ENCODE measurements at places on chromosomes 11 and 22.

GRCh38 chr22:22883090-22883727 is 4.4 kb upstream of the IGLL5 start:
- DNase-seq: no peak

GRCh38 chr11:100999756-101000155 is 129.9 kb downstream of the PGR start:
- no peak for DNase-seq

DNA sequence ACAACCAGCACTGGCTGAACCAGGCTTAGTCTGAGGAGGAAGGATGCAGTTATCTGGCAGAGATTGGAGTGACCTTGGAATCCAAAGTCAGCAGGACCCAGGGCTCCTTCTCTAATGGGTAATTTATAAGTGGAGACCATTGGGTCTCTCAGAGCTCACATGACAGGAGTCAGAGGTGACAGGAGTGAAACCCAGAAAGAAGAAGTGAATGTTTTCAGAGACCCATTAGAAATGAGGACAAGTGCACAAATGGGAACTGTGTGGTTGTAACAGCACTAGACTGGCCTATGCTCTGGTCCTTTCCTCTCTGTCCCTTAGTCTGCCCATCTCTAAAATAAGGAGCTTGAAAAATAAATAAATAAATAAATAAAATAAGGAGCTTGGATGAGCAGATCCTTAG is 107.4 kb downstream of the SERGEF start:
- no peak for DNase-seq

DNA sequence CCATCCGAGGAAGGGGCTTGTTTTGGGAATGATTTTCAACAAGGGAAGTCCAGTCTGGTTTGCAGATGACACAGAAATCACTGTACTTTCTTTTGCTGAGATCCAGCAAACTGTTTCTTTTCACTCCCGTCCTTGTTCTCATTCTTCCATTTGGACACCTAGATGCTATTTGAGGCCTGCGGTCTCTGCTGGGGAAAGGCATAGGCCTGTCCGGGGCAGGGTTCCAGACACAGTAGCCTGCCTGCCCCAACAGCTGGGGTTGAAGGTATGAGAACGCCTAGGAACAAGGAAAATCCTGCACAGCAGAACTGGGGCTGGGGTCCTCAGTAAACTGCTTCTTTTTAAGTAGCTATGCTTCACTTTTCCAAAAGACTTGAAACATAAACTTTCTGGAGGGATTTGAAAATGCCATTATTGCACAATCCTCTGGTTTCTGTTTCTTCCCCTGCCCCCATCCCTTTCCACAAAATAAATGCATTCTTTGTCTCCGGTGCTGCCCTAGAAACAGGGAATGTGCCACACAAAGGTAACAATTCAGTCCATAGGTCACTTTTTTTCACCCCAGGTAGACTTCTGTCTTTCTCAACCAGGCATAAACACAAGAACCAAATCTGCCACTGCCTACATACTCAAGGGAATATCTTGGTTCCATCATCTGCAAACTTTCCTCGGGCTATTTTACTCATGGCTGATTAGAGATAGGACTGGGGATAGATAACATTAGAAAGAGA is 174.8 kb upstream of the MTMR2 start:
- no peak for DNase-seq

DNA sequence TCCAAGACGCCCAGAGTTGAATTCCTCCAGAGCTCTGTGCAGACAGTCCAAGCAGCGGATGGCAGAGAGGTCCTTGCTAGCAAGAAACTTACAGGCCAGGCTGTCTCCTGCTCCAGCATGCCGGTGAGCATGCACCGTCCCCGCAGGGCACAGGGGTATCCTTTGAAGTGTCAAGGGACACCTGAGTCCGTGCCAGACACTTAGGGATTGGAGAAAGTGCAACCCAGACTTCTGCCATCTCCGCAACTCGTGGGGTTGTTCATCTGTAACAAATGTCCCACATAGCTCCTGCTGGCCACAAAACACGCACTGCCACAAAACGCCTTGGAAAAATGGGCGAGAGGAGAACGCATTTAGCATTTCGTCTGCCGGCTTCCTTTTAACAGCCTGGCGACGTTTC is 13.3 kb downstream of the TSPO start:
- DNase-seq: no peak

- no peak for DNase-seq
Measured at GRCh38 chr11:20388096-20389055, 860 bp downstream of the PRMT3 start.

DNA sequence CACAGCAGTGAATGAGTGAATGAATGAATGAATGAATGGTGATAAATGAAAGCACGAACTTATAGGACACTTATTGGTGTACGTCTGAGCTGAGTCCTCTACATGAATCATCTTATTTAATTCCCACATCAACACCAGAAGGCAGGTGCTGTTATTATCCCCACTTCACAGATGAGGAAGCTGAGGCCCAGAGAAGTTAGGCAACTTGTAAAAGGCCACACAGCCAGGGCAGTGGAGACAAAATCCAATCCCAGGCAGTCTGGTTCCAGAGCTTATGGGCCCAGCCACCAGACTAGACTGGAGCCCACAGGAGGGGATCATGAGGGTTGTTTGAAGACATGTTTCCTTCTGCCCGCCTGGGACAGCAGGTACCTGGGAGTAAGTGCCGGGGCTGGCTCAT is 364.0 kb downstream of the MN1 start:
- no peak for DNase-seq

DNA sequence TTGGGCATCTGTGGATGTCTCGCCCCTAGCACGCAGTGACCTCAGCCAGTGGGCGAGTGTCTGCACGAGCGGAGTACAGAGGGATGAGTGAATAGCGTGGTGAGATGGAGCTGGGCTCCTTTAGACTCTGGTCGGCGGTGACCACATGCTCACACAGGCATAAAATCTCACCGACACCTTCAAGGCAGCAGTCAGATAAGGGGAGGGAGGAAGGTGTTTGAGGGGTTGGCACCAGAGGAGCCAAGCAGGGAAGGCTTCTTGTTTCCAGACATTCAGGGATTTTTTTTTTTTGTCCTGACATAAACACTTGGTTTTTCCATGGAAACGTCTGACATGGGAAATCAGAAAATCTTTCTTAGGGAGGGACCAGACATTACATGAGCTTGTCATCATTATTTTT is 35.8 kb downstream of the GRIK4 start:
- DNase-seq: no peak

DNA sequence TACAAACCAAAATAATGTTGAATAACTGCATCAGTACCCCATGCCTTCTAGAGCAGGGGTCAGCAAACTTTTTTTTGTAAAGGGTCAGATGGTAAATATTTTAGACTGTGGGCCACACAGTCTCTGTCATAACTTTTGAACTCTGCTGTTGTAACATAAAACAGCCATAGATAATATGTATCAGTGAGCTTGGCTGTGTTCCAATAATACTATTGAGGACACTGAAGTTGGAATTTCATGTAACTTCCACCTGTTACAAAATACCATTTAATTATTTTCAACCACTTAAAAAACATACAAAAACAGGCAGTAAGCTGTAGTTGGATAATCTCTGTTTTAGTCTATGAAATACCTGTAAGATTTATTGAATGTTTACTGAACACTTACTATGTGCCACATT is 55.2 kb downstream of the PICALM start:
- no peak for DNase-seq

GRCh38 chr11:127888386-127888785 is 699.0 kb downstream of the ETS1 start:
- DNase-seq: no peak

DNA sequence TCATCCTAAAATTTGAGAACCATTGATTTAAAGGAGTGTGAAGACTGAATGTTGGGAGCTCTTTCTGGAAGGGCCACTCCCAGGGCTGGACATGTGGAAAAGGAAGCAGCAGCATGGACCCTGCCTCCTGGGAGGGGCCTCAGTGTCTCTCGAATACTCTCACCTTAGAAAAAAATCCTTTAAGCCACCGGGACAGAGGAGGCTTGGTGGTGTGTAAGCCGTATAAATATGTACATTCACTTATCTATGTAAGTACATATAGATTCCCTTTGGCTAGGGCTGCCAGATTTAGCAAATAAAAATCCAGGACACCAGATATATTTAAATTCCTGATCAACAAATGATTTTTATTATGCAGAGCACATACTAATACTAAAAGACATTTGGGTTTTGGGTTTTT is 17.6 kb downstream of the NTM start:
- no peak for DNase-seq

DNA sequence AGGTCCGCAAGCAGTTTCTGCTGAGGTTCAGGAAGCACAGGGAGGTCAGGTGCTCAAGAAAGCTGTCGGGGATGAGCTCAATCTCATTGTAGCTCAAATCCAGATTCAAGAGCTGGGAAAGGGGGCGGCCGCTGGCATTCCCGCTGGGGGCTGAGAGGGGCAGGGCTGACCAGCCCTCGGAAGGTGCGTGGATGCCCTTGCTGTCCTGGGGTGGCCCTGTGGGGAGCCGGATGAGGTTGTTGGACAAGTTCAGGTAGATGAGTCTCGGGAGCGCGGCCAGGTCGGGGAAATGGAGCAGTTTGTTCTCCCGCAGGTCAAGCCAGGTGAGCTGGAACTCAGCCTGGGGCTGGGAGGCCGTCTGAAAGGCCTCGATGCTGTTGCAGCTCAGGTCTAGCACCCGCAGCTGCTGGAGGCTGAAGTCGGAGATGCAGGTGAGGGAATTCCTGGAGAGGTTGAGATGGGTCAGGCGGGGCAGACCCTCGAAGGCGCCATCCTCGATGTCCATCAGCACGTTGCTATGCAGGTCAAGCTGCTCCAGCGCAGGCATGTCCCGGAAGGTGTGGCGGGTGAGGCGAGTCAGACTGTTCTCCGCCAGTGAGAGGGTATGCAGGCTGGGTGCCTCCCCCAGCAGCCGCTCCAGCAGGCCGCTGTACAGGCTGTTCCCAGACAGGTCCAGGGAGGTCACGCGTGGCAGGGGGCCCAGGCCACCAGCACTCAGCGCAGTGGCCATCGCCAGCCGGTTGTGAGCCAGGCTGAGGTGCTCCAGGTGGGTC is 9.8 kb downstream of the LRRC32 start:
- no peak for DNase-seq

- no peak for DNase-seq
Measured at GRCh38 chr11:58179648-58180047, 9.2 kb upstream of the OR9Q2 start.

DNA sequence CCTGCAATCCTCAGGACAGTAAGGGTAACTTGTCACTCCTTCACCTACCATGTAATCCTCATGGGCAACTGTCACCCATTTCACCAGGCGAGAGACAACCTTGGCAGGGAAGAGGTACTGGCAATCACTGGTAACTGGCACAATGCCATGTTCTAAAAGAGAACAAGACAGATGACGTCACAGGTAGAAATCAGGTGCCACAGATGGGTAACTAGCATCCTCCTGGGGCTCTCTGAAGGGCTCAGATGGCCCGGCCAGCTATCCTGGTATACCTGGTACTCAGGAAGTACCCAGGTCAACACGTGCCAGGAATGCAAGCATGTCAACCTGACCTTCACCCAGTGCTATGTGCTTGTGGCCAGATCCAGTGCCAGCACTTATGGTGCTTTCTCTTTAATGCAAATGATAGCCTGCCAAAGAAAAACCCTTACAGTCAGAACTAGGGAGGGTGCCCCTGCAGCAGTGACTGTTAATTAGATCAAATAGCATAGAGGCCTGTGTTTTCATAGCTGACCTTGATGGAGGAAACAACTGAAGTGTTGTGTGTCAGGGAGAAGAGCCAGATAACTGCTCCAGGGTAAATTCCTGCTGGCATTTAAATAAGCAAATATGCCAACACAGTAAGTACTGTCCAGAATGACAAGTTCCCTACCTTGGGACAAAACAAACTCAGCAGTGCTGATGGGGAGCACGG is 36.2 kb downstream of the THOC5 start:
- no peak for DNase-seq

DNA sequence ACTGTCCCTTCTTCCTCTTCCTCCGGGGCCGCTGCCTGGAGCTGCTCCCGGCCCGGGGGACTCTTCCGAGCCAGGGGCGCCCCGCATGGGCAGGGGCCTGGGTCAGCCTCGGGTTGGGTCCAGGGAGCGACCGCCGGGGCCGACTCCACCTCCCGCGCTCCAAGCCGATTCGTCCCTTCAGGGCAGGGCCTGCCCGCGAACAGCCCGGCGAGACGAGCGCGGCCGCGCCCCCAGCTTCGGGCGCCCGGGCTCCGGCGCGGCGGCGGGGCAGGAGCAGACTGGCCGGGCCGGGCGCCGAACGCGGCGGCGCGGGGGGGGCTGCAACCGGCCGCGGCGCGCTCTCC is at the start of gene LARGE1:
Gene LARGE1 (minus strand): TSS at position 280 of the 344 bp plus-strand sequence.
- DNase-seq: no peak

Measured in activated effector memory CD4-positive, alpha-beta T cell treated with Interleukin-2 at 50 U/mL for 16 hours (primary cell).